Stimulated activated CD8-positive, alpha-beta memory T cell treated with anti-CD3 and anti-CD28 coated beads, Interleukin-2, amount 100 ng/mL, for 1 hour (primary cell): ENCODE measurements at places on chromosomes 7 and 10.

DNA sequence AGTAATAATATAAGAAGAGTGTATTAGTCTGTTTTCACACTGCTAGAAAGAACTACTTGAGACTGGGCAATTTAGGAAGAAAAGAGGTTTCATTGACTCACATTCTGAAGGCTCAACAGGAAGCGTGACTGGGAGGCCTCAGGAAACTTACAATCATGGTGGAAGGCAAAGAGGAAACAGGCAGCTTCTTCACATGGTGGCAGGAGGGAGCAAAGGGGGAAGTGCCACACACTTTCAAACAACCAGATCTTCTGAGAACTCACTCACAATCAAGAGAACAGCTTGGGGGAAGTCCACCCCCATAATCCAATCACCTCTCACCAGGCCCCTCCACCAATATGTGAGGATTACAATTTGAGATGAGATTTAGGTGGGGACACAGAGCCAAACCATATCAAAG lies 212.5 kb upstream of the HDAC9 start:
- no peak for DNase-seq

DNA sequence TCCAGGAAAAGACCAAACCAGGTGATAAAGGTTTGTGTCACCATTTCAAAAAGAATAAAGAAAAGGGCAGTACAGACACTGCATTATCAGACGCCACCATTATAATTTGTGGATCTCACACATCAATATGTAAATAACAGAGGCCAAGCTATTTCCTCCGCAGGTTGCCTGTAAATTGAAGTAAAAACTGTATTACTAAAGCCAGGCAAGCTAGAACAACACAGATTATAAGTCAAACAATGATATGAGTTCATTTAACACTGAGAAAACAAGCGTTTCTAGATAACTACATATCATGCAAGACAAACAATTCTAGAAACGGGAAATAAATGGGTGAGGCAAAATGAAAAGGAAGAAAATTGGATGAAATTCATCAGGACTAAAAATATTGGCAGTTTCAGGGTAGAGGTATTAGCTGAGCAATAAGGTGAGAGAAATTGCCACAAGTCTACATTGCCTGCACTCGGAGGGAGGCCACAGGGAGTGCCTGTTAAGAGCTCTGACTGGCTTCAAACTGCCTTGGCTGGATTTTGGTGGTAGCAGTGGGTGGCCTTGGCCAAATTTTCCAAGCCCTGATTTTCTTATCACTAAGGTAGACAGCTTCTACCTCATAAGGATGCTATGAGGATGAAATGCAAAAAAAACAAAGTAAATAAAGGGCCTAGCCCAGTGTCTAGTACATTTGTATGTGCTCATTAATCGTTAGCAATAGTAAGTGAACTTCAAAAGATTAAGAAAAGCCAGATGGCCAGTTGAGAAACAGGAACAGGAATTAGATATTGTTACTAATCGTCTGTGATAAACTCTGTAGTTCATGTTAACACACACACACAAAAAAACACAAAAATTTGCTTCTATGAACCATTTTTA lies 240.0 kb upstream of the NFE2L3 start:
- no peak for DNase-seq

GRCh38 chr10:65294329-65294728 lies 1631.5 kb upstream of the LRRTM3 start:
- no peak for DNase-seq

GRCh38 chr10:84254552-84255478 lies 10.0 kb downstream of the RGR start:
- no peak for DNase-seq

DNA sequence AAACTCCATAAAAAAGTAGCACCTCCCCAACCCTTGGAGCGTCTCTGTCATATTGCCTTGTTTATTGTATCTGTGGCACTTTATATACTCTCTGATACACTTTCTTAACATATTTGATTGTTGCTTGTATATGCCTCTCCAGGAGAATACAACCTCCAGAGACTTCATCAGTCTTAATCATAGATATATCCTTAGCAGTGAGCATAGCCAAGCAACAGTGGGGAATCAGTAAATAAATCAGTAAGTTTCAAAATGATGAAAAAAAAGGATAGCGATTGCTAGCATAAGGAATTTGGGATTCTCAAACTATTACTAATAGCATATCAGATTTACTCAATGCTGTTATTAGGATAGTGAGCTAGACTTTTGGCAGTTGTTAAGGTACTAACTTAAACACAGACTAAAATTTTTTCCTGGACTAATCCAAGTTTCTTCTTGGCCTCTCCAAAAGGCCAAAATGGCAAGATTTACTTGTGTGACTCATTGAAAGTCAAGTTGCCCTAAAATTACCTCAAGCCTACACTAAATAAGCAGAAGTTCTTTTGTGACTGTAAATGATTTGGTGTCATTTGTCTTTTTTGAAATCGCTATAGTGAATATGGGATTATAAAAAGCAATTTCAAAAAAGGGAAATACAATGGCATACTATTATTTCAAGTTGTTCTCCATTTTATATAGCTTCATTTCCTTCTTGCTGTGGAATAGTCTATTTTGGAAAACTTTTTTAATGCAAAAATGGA lies 177.9 kb downstream of the CHN2 start:
- no peak for DNase-seq

DNA sequence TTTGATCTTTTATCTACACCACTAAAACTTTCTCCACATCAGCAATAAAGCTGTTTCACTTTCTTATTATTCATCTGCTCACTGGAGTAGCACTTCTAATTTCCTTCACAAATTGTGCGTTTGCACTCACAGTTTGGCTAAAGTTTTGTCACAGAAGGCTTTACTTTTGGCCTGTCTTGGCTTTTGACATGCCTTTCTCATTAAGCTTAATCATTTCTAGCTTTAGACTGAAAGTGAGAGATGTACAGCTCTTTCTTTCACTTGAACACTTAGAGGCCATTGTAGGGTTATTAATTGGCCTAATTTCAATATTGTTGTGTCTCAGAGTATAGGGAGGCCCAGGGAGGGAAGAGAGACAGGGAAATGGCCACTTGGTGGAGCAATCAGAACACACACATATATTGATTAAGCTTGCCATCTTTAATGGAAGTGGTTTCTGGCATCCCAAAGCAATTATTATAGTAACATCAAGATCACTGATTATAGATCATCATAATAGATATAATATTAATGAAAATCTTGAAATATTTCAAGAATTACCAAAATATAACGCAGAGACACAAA lies 512.5 kb downstream of the ETV1 start:
- no peak for DNase-seq

GRCh38 chr7:6259257-6259656 lies 13.2 kb downstream of the CYTH3 start:
- no peak for DNase-seq

GRCh38 chr10:110966146-110966545 lies 46.7 kb downstream of the SHOC2 start:
- DNase-seq: no peak
